Stimulated activated CD8-positive, alpha-beta memory T cell treated with anti-CD3 and anti-CD28 coated beads, Interleukin-4, amount 100 ng/mL, for 4 hours (primary cell): ENCODE measurements at places on chromosomes 16 and 17.

GRCh38 chr16:29910819-29911675 is 10.8 kb downstream of the ASPHD1 start:
- no peak for DNase-seq

DNA sequence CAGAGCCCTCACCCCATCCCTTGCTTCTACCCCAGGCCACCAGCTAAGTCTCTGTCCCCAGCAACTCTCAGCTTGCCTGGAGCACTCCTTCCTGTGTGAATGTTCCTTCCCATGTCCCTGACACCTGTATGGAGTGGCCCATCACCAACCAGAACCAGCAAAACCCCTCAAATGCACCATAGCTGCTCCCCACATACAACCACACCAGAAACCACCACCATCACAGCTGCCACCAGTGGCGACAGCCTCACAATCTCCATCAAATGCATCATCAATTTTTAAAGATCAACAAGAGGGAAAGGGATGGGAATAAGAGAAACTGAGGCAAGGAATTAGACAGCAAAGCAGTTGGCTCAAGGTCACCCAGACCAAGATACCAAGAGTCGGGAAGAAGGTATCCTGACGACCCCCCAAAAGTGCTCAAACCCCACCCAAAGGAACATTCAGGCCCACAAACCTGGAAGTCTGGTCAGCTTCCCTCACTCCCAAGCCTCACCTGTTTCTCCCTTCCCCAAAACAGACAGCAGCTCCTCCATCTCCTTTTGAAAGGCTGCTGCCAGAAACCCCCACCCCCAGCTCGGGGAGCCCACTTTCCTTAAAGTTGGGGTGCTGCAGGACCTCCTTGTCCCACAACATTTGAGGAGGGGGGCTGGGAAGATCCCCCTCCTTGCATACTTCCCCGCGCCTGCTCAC is 1.8 kb downstream of the SRCIN1 start:
- no peak for DNase-seq

GRCh38 chr17:62693616-62694409 is 66.3 kb downstream of the MRC2 start:
- DNase-seq, result no peak

GRCh38 chr16:22337045-22337444 is 37.4 kb downstream of the CDR2 start:
- no peak for DNase-seq
